ENCODE measurements at places on chromosomes 2 and 18.
A peak's percentile ranks its signal among the peaks of the same experiment; 100 is the strongest.

- no peak for DNase-seq
Observed at GRCh38 chr2:115294999-115295398, 852.6 kb downstream of the DPP10 start.

GRCh38 chr2:165373278-165374010 lies 96.1 kb upstream of the CSRNP3 start:
- DNase-seq, result no peak

DNA sequence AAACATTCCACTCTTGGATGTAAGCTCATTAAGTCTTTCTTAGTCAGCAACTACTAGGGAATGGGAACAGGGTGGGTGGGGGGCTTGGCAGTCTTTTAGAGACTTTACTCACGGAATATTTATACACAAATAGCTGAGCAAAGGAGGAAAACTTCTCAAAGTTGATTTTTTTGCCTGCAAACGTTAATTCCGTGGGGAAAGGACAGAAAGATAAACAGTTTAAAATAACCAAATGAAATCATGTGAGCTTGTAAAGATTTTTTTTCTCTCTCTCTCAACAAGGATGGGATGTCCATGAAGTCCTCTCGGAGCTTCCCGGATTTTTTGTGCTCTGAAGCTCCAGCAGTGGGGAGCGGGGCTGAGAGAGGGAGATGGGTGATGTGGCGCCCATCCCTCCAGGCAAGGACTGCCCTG lies 32.2 kb upstream of the MAT2A start:
- DNase-seq, result no peak

DNA sequence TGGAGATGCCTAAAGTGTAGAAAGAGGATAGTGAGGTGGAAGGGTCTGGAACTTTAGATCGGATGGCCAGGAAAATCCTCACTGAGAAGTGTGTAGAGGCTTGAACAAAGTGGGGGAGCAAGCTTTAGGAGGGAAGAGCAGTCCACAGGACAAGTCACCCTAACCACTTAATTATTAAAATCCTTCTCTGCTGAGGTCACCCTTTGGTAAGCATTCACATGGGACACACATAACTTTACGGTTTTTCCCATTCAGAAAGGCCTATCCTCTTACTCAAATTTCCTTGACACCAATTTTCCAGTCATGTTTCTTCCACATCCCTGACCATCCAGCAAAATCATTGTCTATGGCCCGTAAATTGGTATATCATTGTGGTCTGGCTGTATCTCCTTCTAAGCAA lies 31.0 kb upstream of the ZEB2 start:
- DNase-seq, result no peak

DNA sequence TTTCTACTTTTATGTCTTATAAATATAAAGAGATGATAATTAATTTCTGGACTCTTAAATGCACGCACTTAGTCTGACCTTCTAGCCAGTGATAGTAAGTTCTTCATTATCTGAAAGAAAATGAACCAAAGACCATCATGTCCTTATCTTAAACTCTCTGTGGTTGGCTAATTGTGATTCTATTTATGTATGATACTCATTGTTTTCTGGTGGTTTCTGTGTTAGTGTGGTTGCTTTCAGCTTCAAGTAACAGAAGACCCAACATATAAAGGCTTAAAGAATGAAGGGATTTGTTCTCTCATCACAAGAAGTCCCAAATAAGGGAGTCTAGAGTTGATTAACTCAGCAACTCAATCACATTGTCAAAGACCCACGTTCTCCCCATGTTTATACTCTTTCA lies 225.2 kb upstream of the TANK start:
- no peak for DNase-seq

DNA sequence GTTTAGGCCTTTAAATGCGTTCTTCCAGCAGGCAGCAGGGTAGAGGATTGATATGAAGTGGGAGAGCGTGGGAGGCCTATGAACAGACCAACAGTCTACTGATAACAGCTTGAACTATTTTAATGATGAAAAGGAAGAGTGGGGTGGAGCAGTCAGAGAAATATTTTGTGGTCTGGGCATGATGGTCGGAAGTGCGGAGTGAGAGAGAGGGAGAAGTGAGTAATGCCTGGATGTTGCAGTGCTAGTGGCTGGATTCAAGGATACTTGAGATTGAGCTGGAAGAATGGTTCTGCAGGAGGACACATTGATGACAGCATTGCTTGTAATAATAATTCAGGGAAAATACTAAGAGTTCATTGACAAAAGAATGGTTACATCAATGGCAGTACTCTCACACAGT lies 151.0 kb upstream of the DAPL1 start:
- no peak for DNase-seq

DNA sequence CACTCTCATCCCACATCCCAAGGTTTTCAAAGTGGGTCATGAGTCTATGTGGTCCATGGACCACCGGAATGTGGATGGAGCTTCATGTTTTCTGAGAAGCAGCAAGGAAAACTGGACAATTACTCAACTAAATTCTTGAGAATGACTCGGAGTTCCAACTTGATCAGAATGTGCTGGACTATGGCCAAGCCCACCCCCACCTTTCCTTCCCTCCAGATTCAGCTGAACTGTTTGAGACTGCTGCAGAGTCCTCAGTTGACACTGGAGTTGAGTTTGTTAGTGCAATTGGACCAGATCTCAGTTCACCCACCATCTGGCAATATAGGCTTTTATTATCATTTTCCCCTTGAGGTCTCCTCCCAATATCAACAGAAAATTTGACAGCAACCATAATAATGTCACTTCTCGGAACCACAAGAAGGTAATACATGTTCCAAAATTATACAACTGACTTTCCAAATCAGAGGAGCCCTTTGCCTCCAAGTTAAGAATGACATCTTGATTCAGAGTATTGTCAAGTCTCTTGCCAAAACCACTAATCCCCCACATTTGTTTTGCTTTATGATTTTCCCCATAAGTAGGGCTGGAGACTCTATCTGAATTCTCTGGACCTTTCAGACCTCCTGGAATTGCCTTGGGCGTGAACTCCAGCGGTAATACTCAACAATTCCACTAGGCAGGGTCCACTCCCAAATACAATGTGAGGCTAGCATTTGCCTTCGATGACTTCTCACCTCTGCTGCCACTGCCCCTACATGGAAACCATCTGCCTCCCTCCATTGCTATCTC lies 8.8 kb downstream of the COL4A4 start:
- DNase-seq, result no peak

GRCh38 chr2:112824694-112825085 lies 11.9 kb downstream of the IL1B start:
- no peak for DNase-seq

DNA sequence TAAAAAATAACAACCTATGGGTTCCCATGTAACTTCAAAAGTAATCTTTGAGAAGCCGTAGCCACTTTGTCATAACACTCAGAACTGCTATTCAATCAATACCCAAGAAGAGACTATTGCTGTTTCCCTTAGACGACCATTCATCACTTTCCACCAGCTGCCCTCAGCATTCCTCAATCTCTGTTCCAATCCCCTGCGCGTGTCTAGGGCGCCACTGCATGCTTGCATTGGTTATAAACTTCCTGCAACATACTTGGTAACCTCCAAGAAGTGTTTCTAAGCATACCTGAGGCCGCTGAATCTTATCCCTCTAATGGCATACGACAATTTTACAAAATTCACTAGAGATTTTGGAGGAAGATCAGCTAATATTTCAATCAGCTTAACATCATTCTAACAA lies 134.2 kb downstream of the LAMA1 start:
- DNase-seq, result no peak

- no peak for DNase-seq
Observed at GRCh38 chr2:140117386-140117785, 1337.2 kb upstream of the NXPH2 start.

- DNase-seq, result no peak
Observed at GRCh38 chr2:3073041-3073595, 304.5 kb downstream of the EIPR1 start.

DNA sequence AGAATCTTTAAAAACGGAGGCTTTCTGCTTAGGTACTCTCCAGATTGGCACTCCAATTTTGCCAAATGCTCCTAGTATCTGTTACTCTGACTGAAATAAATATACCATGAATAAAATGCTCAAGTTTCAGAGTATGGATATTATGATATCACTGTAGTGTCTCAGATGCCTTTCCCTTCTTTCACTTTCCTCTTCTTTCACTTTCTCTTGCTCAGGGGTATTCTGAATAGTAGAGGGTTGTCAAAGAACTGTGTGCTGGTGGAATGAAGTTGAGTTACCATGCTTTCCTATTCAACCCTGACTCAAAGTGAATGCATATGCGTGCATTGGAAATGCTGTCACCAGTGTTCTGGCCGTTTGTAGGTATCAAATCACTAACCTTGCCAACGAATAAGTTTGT lies 1015.2 kb upstream of the FANCL start:
- DNase-seq, result no peak

DNA sequence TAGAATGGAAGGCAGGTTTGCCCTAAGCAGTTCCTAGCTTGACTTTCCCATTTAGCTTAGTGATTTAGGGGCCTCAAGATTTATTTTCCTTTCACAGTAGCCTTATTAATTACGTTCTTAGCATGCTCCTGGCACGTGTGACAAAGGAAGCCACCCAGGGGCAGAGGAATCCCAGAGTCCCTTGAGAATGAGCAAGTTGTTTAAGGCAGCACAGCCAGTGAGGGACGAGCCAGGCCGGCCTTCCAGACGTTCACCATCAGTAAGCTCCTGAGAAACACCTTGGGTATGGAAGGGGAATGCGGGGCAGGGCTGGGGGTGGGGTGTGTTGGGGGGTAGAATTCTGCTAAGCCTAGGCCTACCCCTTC lies 76.3 kb downstream of the SOWAHC start:
- no peak for DNase-seq

- no peak for DNase-seq
Observed at GRCh38 chr2:42156721-42157120, 12.4 kb upstream of the EML4 start.

GRCh38 chr2:136135921-136136906 lies 18.3 kb upstream of the CXCR4 start:
- peak; percentile 56 for DNase-seq

DNA sequence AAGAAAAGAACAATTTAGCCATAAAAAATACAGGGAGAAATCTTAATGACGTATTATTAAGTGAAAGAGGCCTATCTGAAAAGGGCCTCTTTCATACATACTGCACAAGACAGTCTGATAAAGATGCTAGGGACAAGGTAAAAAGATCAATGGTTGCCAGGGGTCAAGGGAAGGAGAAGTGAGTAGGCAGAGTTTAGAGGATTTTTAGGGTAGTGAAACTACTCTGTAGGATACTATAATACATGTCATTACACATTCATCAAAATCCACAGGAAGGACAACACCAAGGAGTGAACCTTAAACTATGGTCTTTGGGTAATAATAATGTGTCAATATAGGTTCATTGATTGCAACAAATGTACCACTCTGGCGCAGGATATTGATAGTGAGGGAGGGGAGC lies 289.3 kb downstream of the FSIP2 start:
- DNase-seq, result no peak

DNA sequence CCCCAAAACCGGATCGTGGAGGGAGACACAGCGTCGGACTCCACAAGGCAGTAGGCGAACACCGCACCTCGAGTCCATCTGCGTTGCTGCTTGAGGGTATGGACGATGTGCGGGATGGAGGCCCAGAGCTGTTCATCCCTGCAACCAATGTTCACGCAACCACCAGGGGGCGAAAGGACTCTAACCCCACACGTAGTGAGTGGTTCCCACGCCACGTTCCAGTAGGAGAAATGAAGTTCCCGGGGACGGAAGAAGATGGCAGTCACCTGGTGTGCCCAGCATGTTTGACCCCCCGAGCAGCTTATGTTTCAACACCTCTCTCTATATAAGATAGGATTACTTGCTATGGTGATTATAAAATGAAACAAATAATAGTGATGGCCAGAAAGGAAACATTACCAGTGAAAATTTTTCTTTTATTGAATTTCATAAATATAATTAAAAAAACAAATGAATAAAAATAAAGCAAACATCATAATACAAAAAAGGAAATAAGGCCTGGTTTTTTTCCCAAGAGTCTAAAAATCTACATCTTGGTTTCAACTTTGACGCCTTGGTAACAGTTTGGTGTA lies 184.3 kb downstream of the SH3BP4 start:
- peak; percentile 76 for DNase-seq

GRCh38 chr2:56086336-56086735 lies 97.5 kb upstream of the CCDC85A start:
- DNase-seq, result no peak

- DNase-seq, result no peak
Observed at GRCh38 chr2:188278388-188279092, 13.1 kb upstream of the GULP1 start.

DNA sequence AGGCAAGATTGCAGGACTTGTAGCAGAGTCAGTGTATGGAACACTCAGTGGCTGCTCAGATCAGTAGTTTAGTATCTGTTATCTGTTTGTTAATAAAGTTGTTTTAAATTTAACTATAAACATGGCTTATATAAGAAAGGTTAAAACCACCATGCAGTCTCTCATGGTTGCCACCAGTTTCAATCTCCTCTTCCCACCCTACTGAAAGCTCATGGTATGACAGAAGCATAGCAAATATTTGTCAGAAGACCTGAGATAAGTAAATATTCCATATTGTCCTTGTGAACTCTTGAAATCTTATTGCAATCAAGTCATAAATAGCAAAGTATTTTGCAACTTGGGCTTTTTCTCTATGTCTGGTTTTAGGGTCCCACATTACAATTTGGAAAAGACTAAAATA lies 2.1 kb upstream of the COL5A2 start:
- no peak for DNase-seq

GRCh38 chr2:143704451-143705106 lies 575.4 kb downstream of the ARHGAP15 start:
- no peak for DNase-seq

- no peak for DNase-seq
Observed at GRCh38 chr2:18209934-18210639, 331.6 kb downstream of the KCNS3 start.

GRCh38 chr18:61635901-61636528 lies 256.8 kb downstream of the RNF152 start:
- peak; percentile 48 for DNase-seq

DNA sequence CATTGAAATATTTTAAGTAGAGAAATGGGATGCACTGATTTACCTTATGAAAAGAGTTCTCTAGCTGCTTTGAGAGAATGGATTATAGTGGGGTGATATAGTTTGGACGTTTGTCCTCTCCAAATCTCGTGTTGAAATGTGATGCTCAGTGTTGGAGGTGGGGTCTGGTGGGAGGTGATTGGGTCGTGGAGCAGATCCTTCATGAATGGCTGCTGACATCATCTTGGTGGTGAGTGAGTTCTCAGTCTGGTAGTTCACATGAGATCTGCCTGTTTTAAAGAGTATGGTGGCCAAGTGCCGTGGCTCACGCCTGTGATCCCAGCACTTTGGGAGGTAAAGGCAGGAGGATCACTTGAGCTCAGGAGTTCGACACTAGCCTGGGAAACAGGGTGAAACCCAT lies 58.7 kb upstream of the SH3RF3 start:
- DNase-seq, result no peak

DNA sequence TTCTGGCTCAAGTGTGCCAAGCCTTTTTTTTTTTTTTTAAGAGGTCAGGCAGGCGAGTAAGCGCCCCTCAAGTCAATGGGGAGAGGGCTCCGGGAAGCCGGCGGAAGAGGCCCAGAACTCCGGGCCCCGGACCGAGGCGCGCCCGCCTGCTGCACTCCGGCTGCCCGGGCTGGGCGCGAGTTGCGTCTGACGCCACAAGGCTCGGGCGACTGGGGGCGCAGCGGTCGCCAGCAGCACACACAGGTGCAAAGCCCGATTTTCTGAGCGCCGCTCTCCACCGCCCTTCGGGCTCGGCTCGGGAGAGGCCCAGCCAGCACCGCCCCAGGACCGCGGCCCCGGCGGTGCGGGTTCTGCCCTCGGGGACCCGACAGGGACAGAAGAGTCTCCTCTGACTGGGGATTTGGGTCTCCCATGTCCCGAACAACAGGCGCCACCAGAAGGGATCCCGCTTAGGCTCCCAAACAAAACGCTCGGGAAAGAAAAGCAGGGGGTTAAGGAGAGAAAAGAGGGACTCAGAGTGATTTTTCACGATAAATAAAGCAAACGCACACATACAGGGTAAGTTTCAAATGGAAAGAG lies 787 bp downstream of the ERBB4 start:
- peak; percentile 11 for DNase-seq

Measured in stimulated activated CD4-positive, alpha-beta T cell treated with anti-CD3 and anti-CD28 coated beads, Interleukin-15, amount 100 ng/mL, for 24 hours (primary cell).